ENCODE measurements at places on chromosomes 2 and 18. TPM values are rescaled to one million over a fixed set of nuclear protein-coding genes. Genes with fewer than 3 reads are reported as not detected.

The SERPINB10 gene
- not detected for total RNA-seq

GRCh38 chr2:158773121-158773520, 22.0 kb upstream of the DAPL1 start:
- DNase-seq, result no peak

DNA sequence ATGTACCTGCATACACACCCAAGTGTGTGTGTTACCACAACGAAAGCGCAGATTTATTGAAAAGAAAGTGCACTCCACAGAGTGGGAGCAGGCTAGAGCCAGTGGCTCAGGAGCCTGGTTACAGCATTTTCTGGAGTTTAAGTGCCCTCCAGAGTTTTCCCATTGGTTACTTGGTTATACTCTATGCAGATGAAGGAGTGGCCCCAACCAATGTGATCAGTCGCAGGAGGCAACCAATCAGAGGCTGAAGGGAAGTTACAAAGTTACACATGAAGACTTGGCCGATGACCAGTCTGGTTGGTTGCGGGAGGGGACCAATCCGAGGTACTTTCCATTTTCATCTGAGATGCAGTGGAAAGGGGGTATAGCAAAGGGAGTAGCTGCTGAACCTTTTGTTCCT, 13.5 kb upstream of the PRLH start:
- no peak for DNase-seq

- DNase-seq, result no peak
Observed at GRCh38 chr18:8705238-8705960, at the start of gene MTCL1. Gene MTCL1, plus strand, starts transcription at chr18:8705556. Its CDS starts 105 bp downstream, at chr18:8705661.

- DNase-seq, result no peak
Observed at GRCh38 chr2:55876429-55877086, 47.0 kb downstream of the EFEMP1 start.

DNA sequence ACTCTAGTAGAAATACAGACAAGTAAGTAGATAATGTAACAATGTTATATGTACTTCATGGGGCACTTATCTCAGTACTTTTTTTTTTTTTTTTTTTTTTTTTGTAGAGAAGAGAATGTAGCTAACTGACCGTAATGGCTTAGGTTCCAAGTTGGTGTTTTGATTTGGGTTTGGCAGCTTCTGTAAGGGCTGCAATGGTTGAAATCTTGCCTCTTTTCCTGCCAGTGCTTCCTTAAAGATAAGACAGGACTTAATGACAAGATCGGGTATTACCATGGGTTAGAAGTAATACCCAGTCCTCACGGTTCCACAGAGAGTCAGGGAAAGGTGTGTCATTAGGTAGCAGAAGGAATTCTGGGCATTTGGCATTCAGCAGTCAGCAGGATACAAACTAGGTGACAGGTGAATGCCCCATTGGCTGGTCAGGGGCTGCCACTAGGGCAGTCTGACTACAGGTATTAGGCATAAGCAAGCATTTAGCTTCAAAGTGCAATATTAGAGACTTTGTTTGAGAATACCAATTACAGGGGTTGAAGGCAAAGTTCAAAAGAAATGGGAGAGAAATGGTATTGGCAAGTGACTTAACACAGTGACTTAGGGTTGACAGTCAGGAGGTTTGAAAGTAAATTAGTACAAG, 189.4 kb upstream of the RND3 start:
- DNase-seq, result no peak
